ENCODE measurements at places on chromosomes 5 and 9. TPM values are rescaled to one million over a fixed set of nuclear protein-coding genes. Genes with fewer than 3 reads are reported as not detected.

IFNE gene
- not detected for total RNA-seq

DNA sequence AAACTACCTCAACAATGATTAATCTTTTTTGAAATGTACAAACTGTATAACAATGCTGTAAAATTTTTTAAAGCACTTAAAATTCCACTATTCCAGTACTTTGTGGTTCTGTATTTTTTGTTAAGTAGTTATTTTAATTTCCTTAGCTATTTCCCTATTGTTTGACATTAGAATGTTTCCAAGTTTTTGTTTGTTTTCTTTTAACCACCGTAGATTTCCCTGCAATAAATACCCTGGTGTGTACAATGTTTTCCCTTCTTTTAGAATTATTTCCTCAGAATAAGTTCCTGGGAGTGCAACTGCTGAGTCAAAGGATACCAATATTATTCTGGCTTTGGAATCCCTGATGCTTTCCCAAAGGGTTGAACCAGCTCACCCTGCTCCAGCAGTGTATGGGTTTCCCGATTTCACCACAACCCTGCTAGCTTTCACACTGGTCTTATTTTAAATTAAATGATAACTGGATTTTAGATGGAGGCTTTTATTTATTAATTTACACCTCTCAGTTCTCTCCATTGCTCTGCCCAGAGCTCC is 20.6 kb upstream of the ANGPTL2 start:
- no peak for DNase-seq
- no peak overlapping the region for H3K4me3 ChIP-seq
- no peaks in the 10 kb centered on the region for H3K27me3 ChIP-seq
- no peaks in the 10 kb centered on the region for H3K36me3 ChIP-seq

DNA sequence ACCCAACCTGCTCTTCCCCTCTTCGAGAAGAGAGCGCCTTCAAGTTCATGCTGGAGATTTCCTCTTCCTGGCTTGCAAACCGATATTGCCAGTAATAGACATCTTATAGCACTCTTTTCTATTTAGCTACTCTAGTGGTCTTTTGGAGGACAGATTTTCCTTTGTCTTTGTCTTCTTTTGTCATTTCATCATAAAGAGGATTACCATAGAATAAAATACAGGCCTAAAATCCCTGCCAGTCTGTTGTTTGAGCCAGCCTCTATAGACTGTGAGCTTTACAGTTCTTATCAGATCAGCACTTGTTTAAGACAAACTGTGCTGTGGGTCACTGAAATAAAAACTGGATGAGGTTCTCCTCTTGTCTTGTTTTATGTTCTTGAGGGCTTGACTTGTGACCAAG is 802.8 kb downstream of the NR2F1-AS1 start:
- DNase-seq = no peak
- no peaks in the 10 kb centered on the region for H3K4me1 ChIP-seq
- H3K27ac ChIP-seq = no peak overlapping the region
- H3K27me3 ChIP-seq = no peaks in the 10 kb centered on the region
- no peak overlapping the region for H3K4me3 ChIP-seq

- no peaks in the 10 kb centered on the region for H3K4me1 ChIP-seq
- H3K27me3 ChIP-seq = no peaks in the 10 kb centered on the region
- no peak for DNase-seq
- H3K4me3 ChIP-seq = no peak overlapping the region
Measured at GRCh38 chr5:171157775-171158174, 151.3 kb upstream of the TLX3 start.

DNA sequence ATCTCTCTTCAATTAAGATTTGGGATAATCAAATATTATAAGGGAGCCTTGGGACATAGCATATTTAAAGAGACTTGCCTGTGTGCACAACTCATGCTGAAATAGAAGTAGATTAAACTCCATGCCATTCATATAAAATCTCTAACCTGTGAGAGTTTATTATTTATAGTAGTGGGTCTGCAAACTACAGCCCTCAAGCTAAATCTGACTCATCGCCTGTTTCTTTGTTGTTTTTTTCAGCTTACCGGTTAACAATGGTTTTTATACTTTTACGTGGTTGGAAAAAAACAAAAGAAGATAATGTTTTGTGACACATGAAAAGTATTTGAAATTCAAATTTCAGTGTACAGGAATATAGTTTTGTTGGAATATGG is 61.9 kb upstream of the GHR start:
- no peaks in the 10 kb centered on the region for H3K27me3 ChIP-seq
- no peak for DNase-seq
- no peaks in the 10 kb centered on the region for H3K4me1 ChIP-seq
- H3K27ac ChIP-seq = no peak overlapping the region
- no peaks in the 10 kb centered on the region for H3K36me3 ChIP-seq
